ENCODE measurements at places on chromosomes 3 and 15. TPM values are rescaled to one million over a fixed set of nuclear protein-coding genes. Genes with fewer than 3 reads are reported as not detected.

- no peaks in the 10 kb centered on the region for H3K27me3 ChIP-seq
- H3K36me3 ChIP-seq = peaks cover 8% of the 10 kb centered on the region
- DNase-seq = peak; percentile 91
These were observed 16.4 kb upstream of the ZNF609 start for GRCh38 chr15:64443747-64444621.

GRCh38 chr3:138443091-138443490 lies 8.7 kb downstream of the ESYT3 start:
- peaks cover 13% of the 10 kb centered on the region for H3K4me1 ChIP-seq
- H3K27me3 ChIP-seq = peaks cover 3% of the 10 kb centered on the region
- H3K4me3 ChIP-seq = no peak overlapping the region
- DNase-seq = no peak
- no peak overlapping the region for H3K27ac ChIP-seq
- no peaks in the 10 kb centered on the region for H3K36me3 ChIP-seq

DNA sequence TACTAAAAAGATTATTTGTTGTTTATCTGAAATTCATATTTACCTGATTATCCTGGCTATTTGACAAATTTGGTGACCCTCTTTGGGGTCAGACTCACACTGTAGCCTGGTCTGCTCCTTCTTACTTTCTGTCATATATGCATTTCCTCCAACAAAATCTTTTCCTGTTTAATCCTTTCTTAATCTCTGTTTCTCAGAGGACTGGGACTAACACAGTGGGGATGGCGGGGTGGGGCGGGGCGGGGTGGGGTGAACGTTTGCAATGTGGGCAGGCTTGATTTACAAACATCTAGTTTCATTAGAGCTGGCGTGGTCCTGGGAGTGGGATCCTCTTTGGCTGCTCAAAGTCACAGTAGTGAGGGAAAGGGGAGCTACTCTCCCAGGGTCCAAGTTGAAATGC lies 35.3 kb upstream of the CDCP1 start:
- no peak overlapping the region for H3K27ac ChIP-seq
- no peak overlapping the region for H3K4me3 ChIP-seq
- DNase-seq = no peak
- no peaks in the 10 kb centered on the region for H3K36me3 ChIP-seq
- peaks cover 33% of the 10 kb centered on the region for H3K4me1 ChIP-seq

GRCh38 chr3:23944861-23945662 lies at the start of gene NR1D2:
Gene NR1D2 (plus strand): TSS chr3:23945286. CDS start chr3:23945579, 293 bp downstream.
- peak within 1 kb of the TSS; percentile 90 for H3K27ac ChIP-seq
- peak; percentile 57 for DNase-seq
- peak within 1 kb of the TSS; percentile 78 for H3K4me3 ChIP-seq
- peaks cover 19% of the 10 kb centered on the region for H3K4me1 ChIP-seq

GRCh38 chr15:71237456-71238188 lies 122.4 kb downstream of the THSD4 start:
- H3K36me3 ChIP-seq = no peaks in the 10 kb centered on the region
- no peak overlapping the region for H3K4me3 ChIP-seq
- peak overlapping the region; percentile 49 for H3K27ac ChIP-seq
- no peaks in the 10 kb centered on the region for H3K27me3 ChIP-seq
- H3K4me1 ChIP-seq = peaks cover 4% of the 10 kb centered on the region

DNA sequence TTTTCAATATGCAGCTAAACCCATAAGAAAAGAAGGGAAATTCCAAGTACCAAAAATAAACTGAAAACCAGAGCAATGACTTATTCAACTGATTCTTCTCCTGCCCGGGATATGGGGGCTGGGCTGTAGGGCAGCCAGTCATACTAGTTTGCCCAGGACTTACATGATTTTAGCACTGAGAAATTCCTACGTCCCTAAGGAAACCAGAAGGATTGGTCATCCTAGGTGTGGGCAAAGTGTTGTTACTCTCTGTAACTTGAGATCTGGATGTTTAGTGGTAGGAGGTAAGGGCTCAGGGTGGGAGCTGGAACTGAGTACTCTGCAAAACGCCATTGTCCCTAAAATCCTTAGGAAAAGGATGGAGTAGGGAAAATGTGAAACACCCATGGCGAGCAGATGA lies 1.2 kb upstream of the DAZL start:
- H3K27me3 ChIP-seq = no peaks in the 10 kb centered on the region
- no peak overlapping the region for H3K27ac ChIP-seq
- peak; percentile 39 for DNase-seq
- H3K4me1 ChIP-seq = no peaks in the 10 kb centered on the region

DNA sequence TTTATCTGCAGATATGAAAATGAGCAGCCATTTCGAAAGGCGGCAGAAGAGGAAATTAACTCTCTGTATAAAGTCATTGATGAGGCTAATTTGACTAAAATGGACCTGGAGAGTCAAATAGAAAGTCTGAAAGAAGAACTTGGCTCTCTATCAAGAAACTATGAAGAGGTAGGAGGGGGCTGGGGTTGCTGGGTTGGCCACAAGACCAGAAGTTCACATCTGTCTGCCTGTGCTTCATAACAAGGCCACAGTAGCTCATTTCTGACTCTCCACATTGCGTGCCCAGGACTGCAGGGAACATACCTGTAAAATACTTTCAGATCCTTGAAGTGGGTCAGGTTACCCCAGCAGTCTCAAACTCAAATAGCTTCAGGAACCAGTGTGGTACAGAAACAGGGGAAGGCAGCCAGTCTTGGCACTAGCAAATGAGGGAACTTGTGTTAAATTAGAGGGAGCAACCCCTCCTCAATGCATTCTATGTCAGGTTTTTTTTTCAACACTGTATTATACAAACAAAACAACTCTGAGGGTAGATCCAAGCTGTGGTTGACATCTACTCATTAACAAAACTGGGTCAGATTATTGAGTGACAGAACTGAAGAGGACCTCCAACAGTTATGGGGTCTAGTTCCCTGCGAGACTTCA lies 48.7 kb downstream of the BFSP2 start:
- no peaks in the 10 kb centered on the region for H3K36me3 ChIP-seq
- no peak for DNase-seq
- no peak overlapping the region for H3K27ac ChIP-seq
- peaks cover 10% of the 10 kb centered on the region for H3K4me1 ChIP-seq
- H3K4me3 ChIP-seq = no peak overlapping the region

DNA sequence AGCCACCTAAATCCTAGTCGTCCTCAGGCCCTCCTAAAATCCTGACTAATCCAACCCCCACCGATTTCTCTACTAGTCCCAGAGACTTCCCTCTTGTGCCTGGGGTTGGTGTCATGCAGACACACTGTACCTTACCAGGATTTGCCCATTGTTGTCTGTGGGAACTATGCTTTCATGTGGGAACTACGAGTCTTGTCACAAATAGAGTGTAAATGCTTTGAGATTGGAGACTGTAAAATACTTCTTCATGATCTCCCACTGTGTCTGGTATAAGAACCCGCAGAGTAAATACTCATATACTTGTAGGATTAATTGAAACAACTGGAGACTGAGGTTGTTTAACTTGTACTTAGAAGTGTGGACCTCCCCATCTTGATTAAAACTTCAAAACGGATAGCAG lies 11.2 kb downstream of the B3GNT5 start:
- peaks cover 24% of the 10 kb centered on the region for H3K4me1 ChIP-seq

DNA sequence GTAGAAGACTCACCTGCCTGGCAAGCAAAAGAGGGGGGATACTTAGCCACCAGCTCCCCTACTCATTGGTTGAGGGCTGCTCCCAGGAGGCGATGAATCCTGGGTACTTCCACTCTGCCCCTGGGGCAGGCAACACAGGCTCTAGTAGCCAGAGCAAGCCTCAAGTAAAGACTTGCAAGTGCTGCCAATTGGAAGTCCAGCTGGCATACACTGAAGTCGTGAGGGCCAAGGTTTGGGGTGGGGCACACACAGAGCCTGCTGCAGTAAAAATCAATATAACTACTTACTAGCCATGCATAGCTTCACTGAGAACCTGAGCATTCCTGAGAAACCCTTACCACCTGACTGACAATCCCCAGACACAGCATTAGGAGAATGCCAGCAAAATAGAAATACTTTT lies 123.0 kb upstream of the EIF1B start:
- DNase-seq = no peak
- H3K36me3 ChIP-seq = no peaks in the 10 kb centered on the region
- no peak overlapping the region for H3K27ac ChIP-seq
- H3K27me3 ChIP-seq = no peaks in the 10 kb centered on the region
- no peaks in the 10 kb centered on the region for H3K4me1 ChIP-seq

DNA sequence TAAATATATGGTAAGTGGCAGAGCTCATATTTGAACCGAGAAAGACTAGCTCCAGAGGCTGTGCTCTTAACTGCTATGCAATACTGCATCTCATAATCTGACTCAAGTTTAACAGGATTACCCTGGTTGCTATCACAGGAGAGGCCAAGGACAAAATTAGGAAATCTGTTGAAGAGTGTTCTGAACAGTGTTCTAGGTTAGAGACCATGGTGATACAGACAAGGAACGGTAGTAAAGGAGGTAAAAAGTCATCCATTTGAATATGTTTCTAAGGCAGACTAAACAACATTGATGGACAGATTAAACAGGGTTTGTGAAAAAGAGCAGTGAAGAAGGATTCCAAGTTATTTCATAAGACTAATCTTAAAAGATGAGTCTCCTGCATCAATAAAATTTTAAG lies 22.1 kb downstream of the PLOD2 start:
- peaks cover 11% of the 10 kb centered on the region for H3K4me1 ChIP-seq
- no peak overlapping the region for H3K27ac ChIP-seq
- no peak overlapping the region for H3K4me3 ChIP-seq

DNA sequence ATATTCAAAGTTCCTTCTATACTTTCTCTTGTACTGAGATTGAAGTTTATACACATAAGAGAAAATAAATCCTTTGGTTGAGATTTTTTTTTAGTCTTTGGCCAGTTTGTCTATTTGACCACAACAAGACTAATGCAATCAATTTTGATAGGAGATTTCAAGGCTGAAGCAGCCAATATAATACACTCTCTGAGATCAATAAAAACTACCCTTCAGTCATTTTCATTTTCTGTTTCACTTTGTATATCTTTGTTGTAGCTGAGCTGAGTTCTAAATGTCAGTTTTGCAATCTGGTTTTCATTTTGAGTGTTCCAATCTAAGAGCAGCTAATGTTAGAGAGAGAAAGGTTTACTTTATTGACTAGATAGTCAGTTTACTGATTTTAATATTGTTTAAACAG lies 623.8 kb upstream of the ROBO1 start:
- H3K27ac ChIP-seq = no peak overlapping the region
- DNase-seq = no peak
- no peak overlapping the region for H3K4me3 ChIP-seq
- no peaks in the 10 kb centered on the region for H3K36me3 ChIP-seq
- no peaks in the 10 kb centered on the region for H3K27me3 ChIP-seq

GRCh38 chr15:94066046-94066445 lies 165.3 kb upstream of the MCTP2 start:
- no peak overlapping the region for H3K4me3 ChIP-seq
- no peaks in the 10 kb centered on the region for H3K36me3 ChIP-seq
- DNase-seq = no peak
- no peaks in the 10 kb centered on the region for H3K27me3 ChIP-seq
- peaks cover 11% of the 10 kb centered on the region for H3K4me1 ChIP-seq
- H3K27ac ChIP-seq = no peak overlapping the region

GRCh38 chr3:153768561-153769469 lies 352.4 kb upstream of the ARHGEF26 start:
- H3K4me1 ChIP-seq = no peaks in the 10 kb centered on the region
- H3K36me3 ChIP-seq = no peaks in the 10 kb centered on the region
- no peak overlapping the region for H3K4me3 ChIP-seq
- H3K27ac ChIP-seq = no peak overlapping the region
- H3K27me3 ChIP-seq = no peaks in the 10 kb centered on the region
- peak; percentile 39 for DNase-seq

DNA sequence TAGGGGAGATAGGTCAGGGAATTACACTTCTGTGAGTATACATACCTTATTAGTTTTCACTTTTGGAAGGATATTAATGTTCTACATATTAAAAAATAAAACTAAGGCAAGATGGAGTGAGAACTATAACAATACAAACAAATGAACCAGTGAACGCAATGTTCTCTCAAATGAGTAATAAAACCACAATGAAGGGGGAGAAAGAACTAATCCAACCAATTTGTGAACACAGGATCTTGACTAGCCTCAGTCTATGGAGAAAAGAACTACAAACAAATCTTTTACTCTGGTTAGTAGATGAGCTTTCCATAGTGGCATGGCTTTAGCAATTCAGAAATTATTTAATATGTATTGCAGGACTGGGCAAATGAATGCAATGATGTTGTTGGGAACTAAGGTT lies 26.9 kb upstream of the ATOSA start:
- H3K4me3 ChIP-seq = no peak overlapping the region
- H3K27ac ChIP-seq = no peak overlapping the region

GRCh38 chr15:70602834-70603560 lies 160.4 kb downstream of the UACA start:
- H3K4me1 ChIP-seq = peaks cover 27% of the 10 kb centered on the region
- H3K4me3 ChIP-seq = no peak overlapping the region
- DNase-seq = no peak
- no peaks in the 10 kb centered on the region for H3K36me3 ChIP-seq

- H3K27me3 ChIP-seq = no peaks in the 10 kb centered on the region
- DNase-seq = no peak
- H3K36me3 ChIP-seq = no peaks in the 10 kb centered on the region
- no peak overlapping the region for H3K27ac ChIP-seq
- H3K4me1 ChIP-seq = no peaks in the 10 kb centered on the region
These were observed 11.9 kb downstream of the CPNE4 start for GRCh38 chr3:132022914-132023313.

- no peak overlapping the region for H3K27ac ChIP-seq
- H3K4me1 ChIP-seq = no peaks in the 10 kb centered on the region
- H3K36me3 ChIP-seq = no peaks in the 10 kb centered on the region
- no peaks in the 10 kb centered on the region for H3K27me3 ChIP-seq
These were observed 134.7 kb downstream of the TMCC1 start for GRCh38 chr3:129758785-129759320.

- no peaks in the 10 kb centered on the region for H3K4me1 ChIP-seq
- H3K27ac ChIP-seq = no peak overlapping the region
- no peak overlapping the region for H3K4me3 ChIP-seq
- DNase-seq = no peak
- no peaks in the 10 kb centered on the region for H3K36me3 ChIP-seq
These were observed 106.0 kb upstream of the ADPGK start for GRCh38 chr15:72889545-72889944.

- H3K4me3 ChIP-seq = no peak overlapping the region
- DNase-seq = no peak
- H3K27ac ChIP-seq = no peak overlapping the region
- H3K27me3 ChIP-seq = peaks cover 6% of the 10 kb centered on the region
- peaks cover 48% of the 10 kb centered on the region for H3K4me1 ChIP-seq
- no peaks in the 10 kb centered on the region for H3K36me3 ChIP-seq
These were observed 259.5 kb downstream of the UACA start for GRCh38 chr15:70503798-70504298.

- DNase-seq = peak; percentile 78
- peaks cover 4% of the 10 kb centered on the region for H3K4me1 ChIP-seq
- H3K36me3 ChIP-seq = no peaks in the 10 kb centered on the region
- H3K27me3 ChIP-seq = peaks cover 25% of the 10 kb centered on the region
- no peak overlapping the region for H3K27ac ChIP-seq
These were observed 2.2 kb upstream of the THRB start for GRCh38 chr3:24496529-24497482.

Gene VGLL4
- 70.3 TPM for total RNA-seq

Gene PRSS50
- total RNA-seq = not detected

Gene SIDT1
- not detected for total RNA-seq

Gene GOLGA6L7
- not detected for total RNA-seq

Gene PLA2G4B
- 1.8 TPM for total RNA-seq

Gene LXN
- total RNA-seq = 18.1 TPM

Gene COL6A5
- 0.05 TPM for total RNA-seq

Gene AHSG
- total RNA-seq = not detected

Gene LRRC34
- 1.0 TPM for total RNA-seq

Gene ZNF660
- 5.5 TPM for total RNA-seq

Gene RBP2
- total RNA-seq = not detected

Gene RNF7
- total RNA-seq = 166 TPM

Gene DUOXA1
- total RNA-seq = 0.36 TPM

Data from astrocyte (in vitro differentiated cells and primary cell).